ENCODE measurements at places on chromosomes 2 and 18.

DNA sequence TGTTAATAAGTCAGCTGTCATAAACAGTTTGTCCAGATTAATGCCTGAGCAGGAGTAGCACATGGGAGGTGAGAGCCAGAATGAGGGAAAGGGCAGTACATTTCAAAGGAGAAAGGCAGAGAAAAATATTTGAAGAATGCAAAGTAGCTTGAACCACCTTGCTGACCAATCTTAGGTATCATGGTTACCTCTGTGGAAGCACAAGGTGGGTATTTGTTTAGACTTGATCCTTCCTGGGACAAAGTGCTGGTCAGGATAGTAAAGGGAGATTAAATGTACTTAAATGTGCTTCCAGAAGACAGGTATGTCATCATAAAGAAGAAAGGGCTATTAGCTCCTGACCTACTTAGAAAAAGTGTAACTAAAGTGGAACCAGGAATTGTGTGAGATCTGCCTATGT lies 105.0 kb downstream of the LRRTM1 start:
- DNase-seq = no peak

DNA sequence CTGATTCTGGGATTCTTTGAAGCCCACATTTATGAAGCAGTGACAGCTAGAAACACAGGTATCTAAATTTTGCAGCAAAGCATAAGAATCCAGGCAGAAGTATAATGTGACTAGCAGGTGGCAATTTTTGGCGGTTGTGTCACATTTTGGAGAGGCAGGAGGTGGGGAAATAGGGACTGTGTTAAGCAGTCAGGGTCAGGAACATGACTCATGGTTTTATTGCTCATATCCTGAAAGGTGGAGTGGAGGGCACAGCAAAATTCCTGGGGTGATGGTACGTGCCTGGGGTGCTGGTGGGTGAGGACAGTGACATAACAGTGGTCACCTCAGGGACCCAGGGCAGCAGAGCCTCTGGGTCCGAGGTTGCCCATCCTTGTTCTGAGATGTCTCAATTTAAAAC lies 63.5 kb upstream of the TTN start:
- no peak for DNase-seq

GRCh38 chr2:240752209-240752608 lies 60.5 kb downstream of the AQP12A start:
- no peak for DNase-seq

DNA sequence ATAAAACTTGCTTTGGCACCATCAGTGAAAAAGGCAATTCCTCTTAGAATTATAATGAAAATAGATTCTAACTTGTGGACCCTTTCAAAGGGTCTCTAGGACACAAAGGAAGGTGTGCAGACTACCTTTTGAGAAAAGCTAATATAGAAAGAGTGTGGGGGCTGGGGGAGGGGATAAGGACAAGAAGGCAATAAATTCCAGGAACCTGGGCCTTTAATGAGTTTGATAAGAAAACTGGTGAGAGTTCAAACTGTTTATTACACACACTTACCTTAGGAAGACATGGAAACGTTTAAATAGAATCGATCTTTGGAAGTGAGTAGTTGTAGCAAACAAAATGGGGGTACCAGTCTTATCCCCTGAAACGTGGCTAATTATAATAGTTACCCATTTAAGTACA lies 39.6 kb upstream of the PGAP1 start:
- no peak for DNase-seq

GRCh38 chr18:11383381-11383780 lies 226.0 kb upstream of the SLC35G4 start:
- DNase-seq = no peak

DNA sequence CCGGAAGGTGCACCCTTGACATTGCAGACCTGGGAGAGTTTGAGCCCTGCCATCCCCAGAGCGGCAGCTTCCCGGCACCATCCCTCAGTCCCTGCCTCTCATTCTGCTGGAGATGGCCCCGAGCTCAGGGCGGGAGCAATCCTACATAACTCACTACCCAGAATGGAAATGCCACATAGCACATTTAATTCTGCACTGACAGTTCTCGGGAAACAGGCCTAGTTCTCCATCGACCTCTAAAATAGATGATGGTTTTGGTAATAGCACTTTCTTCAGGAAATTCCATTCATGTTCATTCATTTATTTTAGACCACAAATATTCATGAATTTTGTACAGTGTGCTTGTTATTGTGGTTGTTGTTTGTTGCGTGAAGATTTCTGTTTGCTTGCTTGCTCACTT lies 92.9 kb upstream of the SLC14A2 start:
- DNase-seq = no peak

Data from AG08396 (cell line).